Aorta (tissue), 5 donors: ENCODE measurements at places on chromosomes 7 and 10.
A peak's percentile ranks its signal among the peaks of the same experiment; 100 is the strongest.

- DNase-seq, result no peak
These were observed 655 bp downstream of the LMTK2 start for GRCh38 chr7:98107313-98107721.

DNA sequence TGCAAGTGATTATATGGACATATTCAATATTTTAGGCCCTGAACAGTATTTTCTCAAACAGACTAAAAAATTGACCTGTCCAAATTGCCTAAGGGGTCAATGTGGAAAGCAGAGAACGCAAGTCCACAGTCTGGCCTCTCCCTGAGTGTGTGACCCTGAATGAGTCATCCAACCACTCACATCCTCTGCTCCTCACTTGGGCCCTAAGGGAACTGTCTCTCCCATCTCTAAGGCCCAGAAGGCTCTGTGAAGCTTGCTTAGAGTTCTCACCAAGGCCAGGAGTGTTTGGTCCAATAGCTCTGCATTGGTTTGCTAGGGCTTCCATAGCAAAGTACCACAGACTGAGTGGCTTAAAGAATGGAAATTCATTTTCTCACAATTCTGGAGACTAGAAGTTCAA, 155.1 kb downstream of the LSM5 start:
- no peak for DNase-seq

DNA sequence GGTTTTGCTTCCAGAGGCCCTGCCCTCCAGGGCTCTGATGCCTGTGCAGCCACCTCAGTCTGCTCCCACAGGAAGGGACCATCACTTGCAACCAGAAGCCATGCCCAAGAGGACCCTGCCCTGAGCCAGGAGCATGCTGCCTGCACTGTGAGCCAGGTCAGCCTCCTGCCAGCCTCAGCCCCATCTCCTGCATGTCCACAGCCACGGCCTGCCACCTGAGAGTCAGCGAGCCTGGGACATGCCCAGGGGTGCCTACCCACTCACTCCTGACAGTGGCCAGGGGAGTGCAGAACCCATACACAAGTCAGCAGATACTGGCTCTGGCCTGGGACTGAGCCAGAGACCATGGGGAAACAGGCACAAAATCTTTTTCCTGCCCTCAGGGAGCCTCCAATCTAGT, 6.6 kb upstream of the KCP start:
- no peak for DNase-seq

- DNase-seq, result no peak
These were observed 229.9 kb downstream of the ADARB2 start for GRCh38 chr10:1507436-1507835.

GRCh38 chr7:90178679-90179278, 24.5 kb downstream of the STEAP1 start:
- no peak for DNase-seq

- peak; percentile 67 for DNase-seq
These were observed 16.3 kb upstream of the CYREN start for GRCh38 chr7:135186841-135187253.

DNA sequence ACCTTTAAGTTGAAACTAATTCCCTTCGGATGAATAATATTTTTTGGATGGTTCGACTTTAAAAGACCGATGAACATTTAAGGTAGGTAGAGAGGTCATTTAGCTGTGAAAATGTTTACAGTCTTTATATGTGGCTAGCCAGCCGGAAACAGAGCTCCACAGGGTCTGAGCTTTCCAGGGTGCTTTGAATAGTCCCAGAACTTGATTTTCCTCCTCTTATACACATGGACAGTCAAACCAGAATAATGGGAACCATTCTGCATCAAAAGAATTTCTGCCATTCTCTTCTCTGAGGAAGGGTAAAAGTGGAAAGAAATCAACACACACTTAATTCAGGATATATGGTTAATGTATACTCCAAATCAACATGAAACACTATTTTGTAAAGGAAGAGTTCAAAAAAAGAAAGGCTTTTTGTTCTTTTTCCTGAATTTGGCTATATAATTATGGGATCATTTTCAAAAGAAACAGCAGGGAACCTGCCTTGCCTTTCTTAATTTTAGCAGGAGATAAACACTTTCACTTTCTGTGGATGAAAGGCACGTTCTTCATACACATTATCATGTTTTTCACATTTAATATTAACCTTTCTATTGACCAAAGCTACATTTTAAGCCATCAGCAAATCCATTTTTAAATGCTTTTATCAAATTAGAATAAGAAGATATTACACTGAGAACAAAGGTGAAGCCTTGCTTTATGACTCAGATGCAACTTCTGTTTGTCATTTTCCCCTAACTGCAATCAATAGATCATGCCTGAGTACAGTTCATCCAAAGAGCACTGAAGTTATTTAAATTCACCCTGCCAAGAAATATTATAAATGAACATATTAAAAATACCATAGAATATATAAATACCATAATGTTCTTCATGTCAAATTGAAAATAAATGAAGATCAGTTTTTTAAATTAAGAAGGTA, 307.3 kb downstream of the THSD7A start:
- no peak for DNase-seq

DNA sequence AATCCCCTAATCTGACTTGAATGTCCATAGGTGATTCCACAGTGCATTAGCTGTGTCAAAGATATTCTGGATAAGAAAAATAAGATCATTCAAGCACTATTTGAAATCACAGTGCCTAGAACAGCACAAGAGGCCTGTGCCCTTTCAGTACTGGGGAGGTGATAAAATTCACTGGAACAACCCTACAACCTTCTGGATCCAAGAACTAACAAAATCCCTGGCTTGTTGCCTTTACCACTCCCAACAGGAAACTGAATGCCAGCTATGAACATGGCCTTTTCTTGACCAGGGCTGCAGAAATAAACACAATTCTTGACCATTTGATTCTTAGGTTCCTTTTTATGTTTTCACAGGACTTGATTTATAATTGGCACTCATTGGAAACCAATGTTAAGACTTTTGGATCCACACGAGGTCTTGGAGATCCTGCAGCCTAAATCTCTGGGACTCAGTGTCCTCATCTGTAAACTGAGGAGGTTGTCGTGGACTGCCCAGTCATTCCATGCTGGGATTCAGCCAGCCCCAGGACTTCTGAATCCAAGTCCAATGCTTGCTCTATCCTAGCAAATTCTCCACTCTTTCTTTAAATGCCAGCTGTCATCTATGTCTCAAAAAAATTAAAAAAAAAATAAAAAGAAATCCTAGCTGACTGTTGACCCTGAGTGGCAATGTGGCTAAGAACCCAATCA, 624.7 kb downstream of the KCNMA1 start:
- peak; percentile 77 for DNase-seq

- no peak for DNase-seq
These were observed 64.8 kb upstream of the PAPSS2 start for GRCh38 chr10:87594864-87595263.
